Stimulated activated CD4-positive, alpha-beta T cell treated with anti-CD3 and anti-CD28 coated beads, TNF-alpha, amount 100 ng/mL, for 48 hours (primary cell): ENCODE measurements at places on chromosomes 2 and 18.

DNA sequence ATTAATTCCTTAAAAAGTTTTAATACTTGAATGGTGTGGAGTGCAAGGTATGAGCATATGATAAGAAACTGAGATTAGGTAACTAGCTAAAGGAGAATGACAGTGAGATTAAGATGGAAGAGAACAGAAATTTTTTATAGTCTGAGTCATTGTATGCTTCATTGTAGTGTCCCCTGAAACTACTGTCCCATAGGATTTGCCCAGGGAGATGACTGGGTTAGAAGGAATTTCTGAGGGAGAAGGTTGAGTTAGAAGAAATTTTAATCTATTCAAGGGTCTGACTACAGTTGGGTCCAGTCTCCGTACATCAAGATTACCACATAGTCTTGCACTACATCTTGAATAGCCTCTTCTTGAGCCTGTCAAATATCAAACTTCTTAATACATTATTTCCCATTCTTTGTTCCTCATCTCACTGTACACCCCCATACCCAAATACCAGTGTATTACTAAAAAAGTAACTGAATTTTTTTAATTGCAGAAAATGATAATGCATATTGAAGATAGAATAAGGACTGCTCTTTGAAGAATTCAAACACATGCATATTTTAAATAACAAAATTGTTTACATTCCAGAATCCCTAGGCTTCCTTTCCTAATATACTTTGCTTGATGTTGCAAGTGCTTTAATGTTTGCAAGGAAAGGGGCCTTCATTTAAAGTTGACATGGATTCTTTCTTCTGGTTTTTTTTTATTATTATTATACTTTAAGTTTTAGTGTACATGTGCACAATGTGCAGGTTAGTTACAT lies 314.3 kb upstream of the COL3A1 start:
- DNase-seq, result no peak

DNA sequence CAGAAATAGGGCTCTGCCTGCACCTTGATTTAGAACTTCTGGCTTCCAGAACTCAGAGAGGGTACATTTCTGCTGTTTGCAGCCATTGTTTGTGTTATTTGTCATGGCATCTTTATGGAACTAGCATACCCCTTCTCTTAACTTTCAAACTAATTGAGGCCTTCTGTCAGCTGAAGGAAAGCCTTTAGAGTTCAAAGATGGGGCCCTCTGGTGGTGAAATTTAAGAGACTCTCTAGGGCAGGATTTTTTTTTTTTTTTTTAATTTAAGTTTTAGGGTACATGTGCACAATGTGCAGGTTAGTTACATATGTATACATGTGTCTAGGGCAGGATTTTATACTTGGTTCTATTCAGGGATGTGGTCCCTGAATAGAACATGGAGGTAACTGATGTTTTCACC lies 260.6 kb upstream of the LINC00305 start:
- DNase-seq, result no peak

DNA sequence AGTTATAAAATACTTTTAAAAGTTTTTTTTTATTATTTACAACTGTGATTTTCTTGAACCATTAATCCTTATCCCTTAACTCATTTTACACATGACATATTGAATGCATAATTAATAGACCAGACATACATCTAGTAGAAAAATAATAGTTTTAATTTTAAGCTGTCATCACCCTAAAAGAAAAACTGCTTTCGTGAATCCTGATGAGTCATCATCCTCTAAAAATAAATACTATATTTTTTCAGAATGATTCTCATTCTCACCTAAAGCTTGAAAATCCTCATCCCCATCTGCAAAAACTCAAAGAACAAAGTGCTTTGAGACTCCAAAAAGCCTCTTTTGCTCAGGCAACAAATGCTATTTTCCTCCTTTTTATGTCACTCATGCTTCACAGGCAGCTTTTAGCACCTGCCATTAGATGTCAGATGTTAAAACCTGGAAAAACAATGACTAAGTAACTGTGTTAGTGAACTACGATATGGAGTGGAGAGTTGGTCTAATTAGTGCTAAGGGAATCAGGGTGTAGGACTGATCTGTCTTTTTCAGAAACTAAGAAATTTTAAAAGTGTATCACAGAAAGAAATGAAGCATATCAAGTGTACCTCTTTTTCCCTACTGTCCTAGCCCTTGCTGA lies 297.6 kb downstream of the TMX3 start:
- DNase-seq, result no peak

DNA sequence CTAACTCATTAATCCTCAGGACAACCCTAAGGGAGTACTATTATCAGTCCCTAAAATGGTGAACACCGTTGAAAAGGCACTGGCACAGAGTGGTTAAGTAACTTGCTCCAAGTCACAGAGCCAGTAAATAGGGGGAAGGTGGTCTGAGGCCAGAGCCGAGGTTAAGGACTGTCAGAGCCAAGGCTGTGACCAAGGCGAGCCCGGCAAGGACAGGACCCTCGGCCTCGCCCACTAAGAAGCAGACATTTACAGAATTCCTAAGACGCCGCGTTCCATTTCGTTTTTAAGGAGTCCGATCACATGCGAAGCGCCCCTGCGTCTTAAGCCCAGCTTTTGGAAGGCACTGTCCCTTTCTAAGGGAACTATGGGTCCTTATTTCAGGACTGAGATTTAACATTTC lies 1.1 kb downstream of the PDIA6 start:
- no peak for DNase-seq

DNA sequence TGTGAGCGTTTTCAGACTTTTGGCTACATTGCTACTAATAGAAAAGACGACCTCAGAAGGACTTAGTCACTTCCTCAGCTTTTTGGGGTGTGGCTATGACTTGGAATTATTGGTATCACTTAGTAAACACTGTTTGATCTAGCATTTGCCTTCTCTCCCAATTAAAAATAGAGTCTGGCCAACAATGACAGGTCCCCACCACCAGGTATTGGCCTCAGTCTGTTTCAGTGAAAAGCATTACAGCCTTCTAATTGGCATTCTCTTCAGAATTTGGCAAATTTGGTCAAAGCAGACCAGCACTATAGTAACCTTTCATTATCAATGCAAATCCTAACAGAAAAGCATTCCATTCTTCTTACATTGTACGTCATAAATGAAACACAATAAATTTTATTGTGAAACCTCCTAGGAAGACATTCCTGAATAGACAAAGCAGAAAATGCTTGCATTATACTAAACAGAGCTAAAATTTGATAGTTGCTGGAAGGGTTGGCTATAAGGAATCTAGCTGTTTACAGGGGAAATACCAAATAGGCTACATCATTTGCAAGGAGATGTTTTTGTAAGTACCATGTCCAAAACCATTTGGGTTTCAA lies 613.9 kb downstream of the IRS1 start:
- DNase-seq, result no peak

- DNase-seq, result no peak
Measured at GRCh38 chr2:16247326-16248122, 307.2 kb downstream of the MYCN start.

DNA sequence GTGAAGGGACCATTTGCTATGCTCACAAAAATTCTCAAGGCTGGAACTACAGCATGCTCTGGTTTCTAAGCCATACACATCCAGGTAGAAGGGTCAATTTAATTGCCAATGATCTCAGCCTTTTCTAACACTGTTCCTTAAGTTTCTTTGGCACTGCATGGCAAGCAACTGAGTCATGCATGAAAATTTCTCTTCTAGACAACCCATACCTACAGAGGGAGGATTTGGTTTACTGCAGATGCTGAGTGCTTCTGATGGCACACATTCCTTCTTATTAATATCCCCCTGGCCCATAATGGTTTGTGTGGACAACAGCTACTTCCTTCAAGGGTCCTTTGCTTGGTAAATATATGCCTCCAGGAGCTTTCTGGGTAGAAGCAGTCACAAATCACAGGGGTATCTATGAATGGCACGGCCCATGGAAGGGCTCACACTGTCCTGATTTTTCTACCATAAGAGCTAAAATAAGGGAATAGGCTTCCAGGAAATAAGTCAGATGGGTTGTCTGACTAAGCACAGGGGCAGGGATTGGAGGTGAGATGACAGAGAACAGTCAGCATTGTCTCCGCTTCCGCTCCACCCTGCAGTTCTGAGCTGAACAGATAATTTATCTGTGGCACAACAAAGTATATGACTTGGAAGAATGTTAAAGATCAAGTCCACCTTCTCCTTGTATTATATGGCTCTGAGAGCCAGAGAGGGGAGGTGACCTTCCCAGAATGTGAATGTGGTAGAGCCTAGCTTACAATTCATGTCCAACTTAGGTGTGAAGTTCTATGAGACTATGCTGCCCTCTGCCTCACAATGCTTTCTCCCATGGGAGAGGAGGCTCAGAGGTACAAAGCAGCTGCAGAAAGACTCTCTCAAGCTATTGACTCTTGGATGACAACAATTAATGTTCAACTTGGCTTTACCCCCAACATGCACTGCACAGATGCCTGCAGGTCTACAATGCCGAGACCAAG lies 199.2 kb upstream of the TNP1 start:
- DNase-seq, result no peak

GRCh38 chr2:143162123-143162837 lies 33.1 kb downstream of the ARHGAP15 start:
- DNase-seq, result no peak

- no peak for DNase-seq
Measured at GRCh38 chr18:42752916-42753315, 362.6 kb downstream of the RIT2 start.

- DNase-seq, result no peak
Measured at GRCh38 chr2:33420726-33421125, 55.7 kb upstream of the RASGRP3 start.

- DNase-seq, result no peak
Measured at GRCh38 chr18:63868546-63868945, 19.0 kb upstream of the SERPINB2 start.

DNA sequence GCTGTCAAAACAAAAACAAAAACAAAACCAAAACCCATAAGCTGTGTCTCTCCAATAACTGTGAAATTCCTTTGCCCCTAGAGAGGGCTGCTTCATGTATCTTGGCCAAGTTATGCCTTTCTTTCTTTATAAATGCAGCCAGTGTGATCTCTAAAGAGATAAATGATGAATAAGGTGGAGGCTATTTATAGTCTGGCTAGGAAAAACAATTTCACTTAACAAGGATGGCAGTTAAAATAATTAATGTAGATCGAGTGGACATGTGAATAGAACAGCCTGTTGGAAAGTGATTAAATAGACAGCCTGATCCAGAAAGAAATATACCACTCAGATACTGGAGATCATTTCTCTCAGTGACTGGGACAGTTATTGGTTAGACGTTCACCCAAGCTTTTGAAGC lies 1666.9 kb upstream of the CELF4 start:
- no peak for DNase-seq

GRCh38 chr18:63307551-63308200 lies 11.9 kb downstream of the BCL2 start:
- DNase-seq, result no peak

DNA sequence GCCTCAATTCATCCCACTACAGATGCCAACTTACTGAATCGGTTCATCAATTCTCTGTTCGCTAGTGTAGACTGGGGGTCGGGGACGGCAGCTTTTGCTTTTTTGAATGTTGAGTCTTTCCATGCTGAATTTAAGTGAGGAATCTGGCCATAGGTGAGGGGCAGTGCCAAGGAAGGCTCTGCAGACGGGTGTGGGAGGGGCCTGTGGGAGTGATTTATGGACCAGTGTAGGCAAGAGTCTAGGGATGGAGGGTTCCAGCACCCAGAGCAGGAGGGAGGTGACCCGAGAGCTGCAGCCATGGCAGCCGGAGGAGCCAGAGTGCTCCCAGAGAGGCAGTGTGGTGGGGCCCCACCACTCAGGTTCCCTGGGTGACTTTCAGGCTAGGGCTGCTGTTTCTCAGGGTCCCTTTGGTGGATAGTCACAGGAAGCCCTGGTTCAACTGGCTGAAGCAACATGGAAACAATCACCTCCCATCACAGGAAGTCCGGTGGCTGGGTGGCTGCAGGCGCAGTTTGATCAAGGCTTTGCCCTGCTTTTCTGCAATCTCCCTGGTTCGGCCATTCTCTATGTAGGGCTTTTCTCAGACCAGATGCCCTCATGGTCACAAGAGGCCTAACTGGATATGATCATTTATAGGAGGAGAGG lies 16.9 kb upstream of the TEX44 start:
- DNase-seq, result no peak

- DNase-seq, result no peak
Measured at GRCh38 chr2:138000009-138000408, 35.7 kb downstream of the HNMT start.

GRCh38 chr18:75659535-75660023 lies 232.1 kb upstream of the SMIM21 start:
- no peak for DNase-seq

DNA sequence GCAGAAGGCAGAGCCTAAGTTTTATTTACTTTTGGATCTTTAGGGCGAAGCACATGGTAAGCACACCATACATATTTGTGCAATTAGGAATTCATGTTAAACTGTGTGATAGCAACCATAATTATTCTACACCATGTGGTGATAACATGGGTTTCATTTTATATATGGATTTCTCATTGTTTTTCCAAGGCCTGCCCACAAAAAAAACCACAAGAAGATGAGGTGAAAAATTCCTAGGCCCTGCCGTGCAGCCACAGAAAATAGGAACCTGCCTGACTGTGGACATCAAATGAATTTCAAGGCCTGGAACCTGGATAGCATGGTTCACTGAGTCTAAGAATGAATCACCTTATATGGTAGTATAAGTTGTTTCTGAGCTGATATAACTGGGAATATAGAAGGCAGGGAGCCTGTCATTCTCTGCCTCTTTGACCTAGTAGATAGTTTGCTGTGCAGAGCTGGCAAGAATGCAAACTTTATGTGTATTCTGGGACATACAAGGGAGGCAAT lies 22.4 kb upstream of the SSB start:
- no peak for DNase-seq

GRCh38 chr2:74845991-74846390 lies 12.1 kb downstream of the HK2 start:
- DNase-seq, result no peak

DNA sequence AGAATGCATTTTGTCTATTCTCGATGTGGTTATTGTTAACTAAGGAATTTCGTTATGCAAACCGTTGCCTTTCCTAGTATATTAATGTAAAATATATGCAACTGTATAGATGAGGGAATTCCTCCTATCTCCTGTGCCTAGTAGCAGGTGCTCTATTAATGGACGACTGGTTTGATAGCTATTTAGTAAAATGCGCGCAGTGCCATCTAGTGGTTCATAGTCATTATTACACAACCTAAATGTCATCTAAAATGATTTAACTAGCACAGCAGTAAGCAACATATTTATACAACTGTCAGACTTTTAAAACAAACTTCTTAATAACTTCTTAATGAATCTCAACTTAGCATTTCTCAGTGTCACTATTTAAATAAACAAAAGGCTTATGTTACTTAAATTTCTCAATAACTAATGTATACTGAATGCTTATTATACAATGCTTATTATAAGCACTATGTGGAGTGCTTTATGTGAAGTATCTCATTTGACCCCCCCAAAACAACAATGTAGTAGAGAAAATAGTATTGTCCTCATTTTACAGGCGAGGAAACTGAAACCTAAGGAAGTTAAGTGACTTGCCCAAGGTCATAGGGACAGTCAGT lies 77.9 kb downstream of the DTNA start:
- DNase-seq, result no peak

DNA sequence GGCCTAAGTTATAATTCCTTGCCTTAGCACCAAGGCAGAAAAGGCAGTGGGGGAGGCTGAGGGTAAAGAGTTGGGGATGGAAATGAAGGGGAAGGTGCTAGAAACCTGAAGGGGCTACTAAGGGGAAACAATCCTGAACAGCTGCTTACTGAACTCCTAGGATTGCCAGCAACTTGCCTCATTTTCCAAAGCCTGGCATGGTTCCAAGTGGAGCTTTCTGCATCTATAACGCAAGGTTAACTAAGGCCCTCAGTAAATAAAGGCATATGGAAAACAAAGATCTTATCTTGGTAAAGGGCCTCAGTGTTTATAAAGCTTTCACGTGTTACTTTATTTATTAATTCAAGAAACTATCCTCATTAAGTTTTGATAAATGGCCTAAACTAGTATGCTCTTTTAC lies 10.9 kb downstream of the MEP1B start:
- DNase-seq, result no peak
